ENCODE measurements at places on chromosomes 2 and 18.

- peak; percentile 53 for DNase-seq
Observed at GRCh38 chr2:137000811-137001210, 235.5 kb downstream of the THSD7B start.

GRCh38 chr18:22641958-22642357 is 224.2 kb upstream of the CTAGE1 start:
- DNase-seq: no peak

DNA sequence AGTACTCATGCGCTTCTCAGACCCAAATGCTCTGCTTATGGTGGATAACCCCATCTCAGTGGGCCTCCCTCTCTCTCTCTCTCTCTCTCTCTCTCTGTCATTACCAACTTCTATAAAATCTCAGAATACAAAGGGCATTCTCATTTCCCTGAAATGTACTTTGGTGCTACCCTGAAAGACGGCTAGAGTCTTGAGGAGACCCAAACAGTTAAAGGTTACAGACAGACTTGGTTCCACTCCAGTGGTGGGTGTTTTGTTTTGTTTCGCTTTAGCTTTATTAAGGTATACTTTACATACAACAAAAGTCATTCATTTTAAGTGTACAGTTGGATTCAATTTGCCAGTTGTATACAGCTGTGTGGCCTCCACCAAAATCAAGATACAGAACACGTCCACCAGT is 60.9 kb downstream of the BCL11A start:
- DNase-seq: no peak

DNA sequence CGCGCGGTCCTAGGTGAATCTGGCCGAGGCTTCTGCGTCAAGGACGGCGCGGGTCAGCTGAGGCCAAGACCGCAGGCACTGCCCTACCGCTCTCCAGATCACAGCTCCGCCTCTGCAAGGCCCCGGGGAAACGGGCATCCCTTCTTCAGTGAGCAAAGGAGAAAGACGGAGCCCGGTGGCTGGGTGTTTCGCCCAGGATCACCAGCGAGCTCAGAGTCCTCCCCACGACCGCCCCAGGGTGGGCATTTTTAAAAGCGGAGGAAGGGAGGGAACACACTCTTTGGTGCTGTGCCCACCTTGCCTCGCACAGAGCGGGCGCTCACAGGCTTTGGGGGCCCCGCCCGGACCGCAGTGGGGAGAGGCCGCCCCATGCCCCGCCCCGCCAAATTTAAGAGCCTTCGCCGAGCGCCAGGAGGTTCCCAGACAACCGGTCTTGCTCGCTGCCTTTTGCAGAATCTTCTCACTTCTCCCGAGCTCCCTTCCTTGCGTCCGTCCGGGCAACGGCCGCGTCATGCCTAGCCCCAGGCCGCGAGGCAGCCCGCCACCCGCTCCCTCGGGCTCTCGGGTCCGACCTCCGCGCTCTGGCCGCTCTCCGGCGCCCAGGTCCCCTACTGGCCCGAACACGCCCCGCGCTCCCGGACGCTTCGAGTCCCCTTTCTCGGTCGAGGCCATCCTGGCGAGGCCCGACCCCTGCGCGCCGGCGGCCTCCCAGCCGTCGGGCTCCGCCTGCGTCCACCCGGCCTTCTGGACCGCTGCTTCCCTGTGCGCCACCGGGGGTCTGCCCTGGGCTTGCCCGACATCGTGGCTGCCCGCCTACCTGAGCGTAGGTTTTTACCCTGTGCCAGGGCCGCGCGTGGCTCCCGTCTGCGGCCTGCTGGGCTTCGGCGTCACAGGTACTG is at the start of gene NOTO:
NOTO (plus strand) TSS at position 419 of the 899 bp plus-strand sequence; CDS start at position 512, 93 bp downstream.
- no peak for DNase-seq

GRCh38 chr2:223300326-223300725 is 248.3 kb downstream of the KCNE4 start:
- no peak for DNase-seq

DNA sequence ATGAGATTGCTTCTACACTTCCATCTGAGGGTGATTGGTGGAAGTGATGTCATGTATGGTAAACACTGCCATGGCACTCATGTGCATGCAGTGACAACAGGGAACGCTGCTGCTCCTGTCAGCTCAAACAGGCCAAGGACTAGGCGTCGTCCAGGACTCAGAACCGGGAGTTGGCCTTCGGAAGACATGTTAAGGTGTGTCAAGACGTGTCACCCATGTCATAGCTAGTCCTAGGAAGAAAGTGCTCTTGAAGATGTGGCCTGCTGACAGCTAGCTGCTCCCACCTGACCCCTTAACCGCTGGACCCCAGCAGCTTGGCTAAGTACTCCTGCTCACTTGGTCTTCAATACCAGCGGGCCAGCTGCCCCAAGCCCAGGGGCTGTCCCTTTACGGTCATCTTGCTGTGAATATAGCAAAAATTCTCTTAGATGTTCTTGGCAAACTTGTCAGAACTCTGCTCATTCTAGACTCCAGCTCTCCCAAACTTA is 6.3 kb upstream of the NOSTRIN start:
- no peak for DNase-seq

DNA sequence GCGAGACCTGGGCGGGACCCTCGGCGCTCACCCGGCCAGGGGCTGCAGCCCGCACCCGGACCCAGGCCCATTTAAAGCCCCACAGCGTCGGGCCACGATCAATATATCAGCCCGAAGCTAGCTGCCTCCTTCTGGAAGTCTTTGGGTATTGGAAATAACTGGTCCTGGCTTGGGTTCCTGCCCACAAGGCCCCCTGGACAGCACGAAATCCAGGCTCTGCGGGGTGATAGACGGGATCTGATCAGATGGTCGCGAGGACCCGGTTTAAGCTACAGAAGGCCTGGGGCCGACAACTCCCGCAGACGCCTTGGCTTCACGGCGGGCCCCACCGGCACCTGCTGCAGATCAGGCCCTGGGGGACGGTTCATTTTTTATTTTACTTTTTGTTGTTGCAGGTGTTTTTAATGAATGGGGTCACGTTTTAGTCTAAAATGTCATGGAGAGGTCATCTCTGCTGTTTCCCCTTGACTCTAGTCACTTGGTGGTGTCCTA is 362 bp upstream of the PSTPIP2 start:
- no peak for DNase-seq

GRCh38 chr2:46657042-46657504 is 177.7 kb downstream of the TMEM247 start:
- DNase-seq: no peak

GRCh38 chr2:81234711-81235110 is 930.2 kb upstream of the LRRTM1 start:
- no peak for DNase-seq

DNA sequence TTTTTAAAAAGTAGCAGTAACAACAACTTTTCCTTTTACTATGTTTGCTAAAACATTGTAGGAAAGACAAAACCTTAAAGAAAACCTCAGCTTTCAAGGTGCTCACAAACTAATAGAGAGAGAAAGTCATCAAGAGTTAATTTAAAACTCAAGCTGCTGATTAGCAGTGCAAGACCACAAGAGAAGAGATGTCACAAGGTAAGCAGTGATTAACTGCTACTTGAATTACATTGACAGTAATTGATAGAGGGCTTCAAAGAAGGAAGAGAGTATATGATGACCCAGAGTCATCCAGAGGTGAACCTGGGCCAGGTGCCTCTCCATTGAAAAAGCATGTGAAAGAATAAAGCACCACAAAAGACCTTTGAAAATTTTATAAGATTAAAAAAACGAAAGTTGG is 939.6 kb upstream of the CNTNAP5 start:
- peak; percentile 14 for DNase-seq

DNA sequence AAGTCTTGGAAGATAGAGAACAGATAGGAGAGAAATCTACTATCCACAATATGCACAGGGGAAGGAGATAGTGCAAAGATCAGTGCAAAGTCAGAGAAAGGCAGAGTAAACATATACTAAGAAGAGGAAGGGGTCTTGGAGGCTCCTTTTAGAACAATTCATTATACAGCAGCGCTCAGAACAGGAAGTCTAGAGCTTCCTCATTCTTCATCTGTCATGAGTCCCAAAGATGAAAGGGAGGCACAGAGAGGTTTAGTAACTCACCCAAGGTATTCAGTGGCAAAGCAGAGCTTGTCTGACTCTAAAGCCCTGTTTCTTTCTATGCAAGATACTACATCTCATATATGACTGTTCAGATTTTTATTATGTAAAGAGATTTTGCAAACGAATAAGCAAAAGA is 1.4 kb downstream of the SP110 start:
- no peak for DNase-seq

DNA sequence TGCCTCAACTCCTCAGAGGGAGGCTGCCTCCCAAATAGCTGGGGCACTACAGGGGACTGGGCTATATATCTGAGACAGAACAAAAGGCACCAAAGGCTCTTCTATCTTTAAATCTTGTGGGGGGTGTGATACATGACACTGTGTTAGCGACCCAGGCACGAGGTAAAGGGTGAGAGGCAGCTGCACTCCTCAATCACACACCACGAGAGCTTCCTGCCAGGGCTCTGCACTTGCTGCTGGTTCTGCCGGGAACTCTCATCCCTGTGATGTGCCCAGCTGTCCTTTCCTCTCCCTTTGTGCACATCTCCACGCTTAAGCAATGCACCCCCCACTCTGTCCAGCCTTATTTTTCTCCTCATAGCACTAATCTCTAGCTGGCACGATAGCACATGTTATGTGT is 32.4 kb downstream of the NPC1 start:
- no peak for DNase-seq

GRCh38 chr2:145197944-145198343 is 678.0 kb upstream of the ZEB2 start:
- DNase-seq: peak; percentile 18

DNA sequence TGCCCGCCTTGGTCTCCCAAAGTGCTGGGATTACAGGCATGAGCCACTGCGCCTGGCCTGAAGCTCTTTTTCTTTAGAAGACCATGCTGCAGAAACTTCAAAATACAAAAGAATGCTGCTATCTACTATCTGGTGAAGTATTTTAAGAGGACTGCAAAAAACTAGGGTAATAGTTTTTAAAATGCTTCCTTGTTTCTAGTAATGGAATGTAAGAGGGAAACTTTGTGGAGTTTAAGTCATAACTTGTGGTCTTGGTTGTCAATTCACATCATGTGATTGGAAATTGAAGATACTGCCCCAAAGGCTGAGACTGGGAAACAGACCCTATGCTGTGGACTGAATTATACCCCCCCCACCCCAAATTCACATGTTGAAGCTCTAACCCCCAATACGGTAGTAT is 68.3 kb downstream of the B3GNT2 start:
- no peak for DNase-seq

GRCh38 chr2:130763405-130763804 is 8.1 kb downstream of the AMER3 start:
- no peak for DNase-seq

DNA sequence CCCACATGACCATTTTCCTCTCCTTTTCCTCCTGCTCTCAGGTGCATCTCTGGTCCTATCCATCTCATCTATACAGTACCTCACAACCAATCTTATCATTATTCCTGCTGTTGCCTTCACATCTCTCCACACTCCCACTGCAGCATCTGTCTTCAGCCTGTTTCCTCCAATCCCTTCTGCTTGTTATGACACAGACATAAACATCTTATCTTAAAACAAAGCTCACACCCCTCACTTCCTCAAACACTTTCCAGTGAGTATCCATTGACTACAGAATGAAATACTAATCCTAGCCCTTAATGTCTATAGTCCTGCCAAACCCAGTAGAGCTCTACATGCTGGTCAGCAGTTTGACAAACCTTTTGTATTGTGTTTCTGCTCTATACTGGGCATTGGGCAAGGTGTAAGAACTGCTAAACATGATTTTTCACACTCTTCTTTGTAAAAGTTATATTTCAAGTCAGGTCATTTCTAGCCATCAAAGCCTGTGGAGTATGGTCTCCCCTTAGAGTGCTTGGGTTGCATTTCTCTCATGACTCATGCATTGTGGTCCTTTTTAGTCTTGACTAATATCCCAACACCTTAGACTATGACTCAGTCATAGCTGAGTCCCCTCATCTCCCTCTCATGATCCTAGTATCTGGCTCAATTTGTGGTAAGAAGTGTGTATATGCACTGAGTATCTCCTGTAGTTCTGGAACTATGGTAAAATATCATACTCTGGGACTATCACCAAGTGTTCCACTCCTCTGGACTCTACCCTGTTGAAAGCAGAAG is 187.0 kb downstream of the CYRIA start:
- DNase-seq: no peak

GRCh38 chr18:35526495-35527059 is 28.8 kb upstream of the INO80C start:
- DNase-seq: no peak

- DNase-seq: no peak
Observed at GRCh38 chr2:129554373-129554772, 425.1 kb upstream of the RAB6C start.

- no peak for DNase-seq
Observed at GRCh38 chr2:62511636-62512035, 5.6 kb upstream of the TMEM17 start.

DNA sequence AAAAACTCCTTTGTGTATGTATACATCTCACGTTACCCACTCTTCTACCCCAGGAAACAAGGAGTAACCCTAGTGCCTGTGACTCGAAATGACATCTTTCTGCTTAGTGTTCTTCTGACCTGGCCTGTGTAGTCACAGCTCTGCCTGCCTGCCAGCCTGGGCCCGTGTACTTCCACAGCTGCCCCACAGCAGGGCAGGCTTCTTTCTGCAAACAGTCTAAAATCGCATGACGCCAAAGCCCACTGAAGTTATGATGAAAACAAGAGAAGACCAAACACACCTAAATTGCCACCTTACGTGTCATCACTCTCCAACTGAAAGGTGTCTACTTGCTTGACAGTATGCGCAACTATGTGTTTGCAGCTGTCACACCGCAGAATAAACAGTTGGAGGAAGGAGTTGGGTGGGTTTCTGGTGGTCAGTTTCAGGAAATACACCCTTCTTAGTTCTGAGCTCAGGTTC is 1.5 kb downstream of the GAREM1 start:
- DNase-seq: peak; percentile 6

DNA sequence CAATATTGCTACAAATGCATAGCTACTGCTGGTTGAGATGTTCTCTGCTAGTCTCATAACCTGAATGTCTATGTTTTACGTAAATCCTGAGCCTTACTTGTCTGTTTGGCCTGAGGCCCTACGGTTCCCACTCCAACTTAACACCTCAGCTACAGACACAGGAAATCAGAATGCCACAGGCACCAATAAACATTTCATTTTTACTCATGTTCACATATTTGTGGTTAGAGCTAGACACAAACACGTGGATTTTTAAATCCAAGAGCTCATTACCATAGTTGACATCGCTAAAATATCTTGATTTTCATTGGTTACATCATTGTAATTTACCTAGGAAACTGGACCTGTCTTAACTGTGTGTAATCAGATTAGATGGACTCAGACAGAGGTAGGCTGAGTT is 263.8 kb upstream of the CDH19 start:
- DNase-seq: no peak

DNA sequence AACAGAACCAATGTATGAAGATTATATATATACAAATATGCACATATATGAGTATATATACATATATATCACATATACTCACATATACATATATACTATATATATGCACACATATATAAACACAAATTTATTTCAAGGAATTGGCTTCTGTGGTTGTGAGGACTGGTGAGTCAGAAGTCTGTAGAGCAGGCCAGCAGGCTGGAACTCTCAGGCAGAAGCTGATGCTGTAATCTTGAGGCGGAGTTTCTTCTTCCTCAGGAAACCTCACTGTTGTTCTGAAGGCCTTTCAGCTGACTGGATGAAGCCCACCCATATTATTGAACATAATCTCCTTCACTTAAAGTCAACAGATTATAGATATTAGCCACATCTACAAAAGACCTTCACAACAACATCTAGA is 143.9 kb upstream of the CREB1 start:
- no peak for DNase-seq
